ENCODE measurements at places on chromosomes 6 and 20.

- DNase-seq, result no peak
These were observed 27.9 kb downstream of the RIN2 start for GRCh38 chr20:19785983-19786285.

DNA sequence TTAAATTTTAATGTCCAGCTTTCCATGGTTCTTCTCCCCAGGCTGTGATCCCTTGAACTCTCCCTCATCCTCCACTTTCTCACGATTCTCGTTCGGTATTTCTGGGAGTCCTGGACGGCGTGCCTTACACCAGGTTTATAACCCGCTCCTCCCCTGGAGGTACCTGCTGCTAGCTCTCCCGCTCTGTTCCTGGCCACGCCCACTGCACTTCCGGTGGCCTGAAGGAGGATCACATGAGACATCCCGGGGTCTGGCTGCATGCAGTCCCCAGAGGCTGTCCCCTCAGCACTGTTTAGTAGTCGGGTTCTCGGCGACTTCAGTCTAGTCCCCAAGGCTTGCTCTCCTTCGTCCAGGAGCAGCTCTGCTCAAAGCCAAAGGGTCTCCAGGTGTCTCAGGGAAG, 28.4 kb upstream of the GCLC start:
- no peak for DNase-seq

- DNase-seq, result no peak
These were observed 84.5 kb downstream of the SLC22A23 start for GRCh38 chr6:3372184-3372846.

DNA sequence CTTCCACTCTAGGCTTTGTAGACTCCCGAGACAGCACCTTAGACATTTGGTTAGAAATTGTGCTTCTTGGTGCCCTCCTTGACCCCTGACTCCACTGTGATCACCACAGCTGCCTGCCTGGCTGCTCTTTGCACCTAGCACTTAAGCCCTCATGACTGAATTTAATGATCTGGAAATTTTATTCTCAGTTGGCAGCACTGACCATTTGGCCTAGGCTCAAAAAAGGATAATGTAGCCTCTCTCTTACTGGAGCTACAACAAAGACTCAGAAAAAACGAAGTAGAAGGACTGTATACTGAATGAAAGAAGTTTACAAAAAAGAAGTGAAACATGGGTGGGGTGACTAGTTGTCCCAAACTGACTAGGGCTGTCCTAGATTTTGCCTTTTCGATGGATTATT, 11.3 kb upstream of the ABRACL start:
- DNase-seq, result peak; percentile 64

- no peak for DNase-seq
These were observed 35.8 kb upstream of the IFNGR1 start for GRCh38 chr6:137254966-137255365.

- no peak for DNase-seq
These were observed 51.3 kb downstream of the PTPN1 start for GRCh38 chr20:50561379-50562078.

- DNase-seq, result no peak
These were observed 302.3 kb downstream of the TENT5A start for GRCh38 chr6:81450180-81450579.

GRCh38 chr6:163416557-163417253, 2.2 kb downstream of the QKI start:
- DNase-seq, result peak; percentile 11

GRCh38 chr20:4795394-4795793, 73.7 kb downstream of the PRND start:
- no peak for DNase-seq

All from NCI-H2081 (cell line).